Mesendoderm (in vitro differentiated cells): ENCODE measurements at places on chromosomes 5 and 9.

DNA sequence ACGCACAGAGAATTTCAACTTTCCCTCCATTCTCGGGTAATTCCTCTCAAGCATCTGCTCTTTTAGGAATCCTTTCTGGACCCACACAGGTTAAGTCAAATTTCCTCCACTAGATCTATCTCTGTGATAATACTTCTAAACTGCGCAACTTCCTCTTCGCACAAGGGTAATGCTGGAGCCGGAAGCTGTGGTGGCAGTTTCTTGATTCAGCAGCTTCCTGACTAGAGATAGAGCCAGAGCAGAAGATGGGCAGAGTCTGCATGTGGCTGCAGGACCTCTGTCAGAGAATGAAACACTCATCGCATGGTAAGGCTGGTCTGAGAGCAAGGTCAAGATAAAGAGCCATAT, 11.1 kb upstream of the CDC42SE2 start:
- H3K27ac ChIP-seq, result no peak overlapping the region
- no peaks in the 10 kb centered on the region for H3K27me3 ChIP-seq
- no peak overlapping the region for H3K4me3 ChIP-seq
- H3K4me1 ChIP-seq, result no peaks in the 10 kb centered on the region

GRCh38 chr9:127949827-127950512, 12.3 kb upstream of the DPM2 start:
- no peak for DNase-seq
- H3K4me3 ChIP-seq, result no peak overlapping the region
- H3K4me1 ChIP-seq, result no peaks in the 10 kb centered on the region
- no peaks in the 10 kb centered on the region for H3K27me3 ChIP-seq

DNA sequence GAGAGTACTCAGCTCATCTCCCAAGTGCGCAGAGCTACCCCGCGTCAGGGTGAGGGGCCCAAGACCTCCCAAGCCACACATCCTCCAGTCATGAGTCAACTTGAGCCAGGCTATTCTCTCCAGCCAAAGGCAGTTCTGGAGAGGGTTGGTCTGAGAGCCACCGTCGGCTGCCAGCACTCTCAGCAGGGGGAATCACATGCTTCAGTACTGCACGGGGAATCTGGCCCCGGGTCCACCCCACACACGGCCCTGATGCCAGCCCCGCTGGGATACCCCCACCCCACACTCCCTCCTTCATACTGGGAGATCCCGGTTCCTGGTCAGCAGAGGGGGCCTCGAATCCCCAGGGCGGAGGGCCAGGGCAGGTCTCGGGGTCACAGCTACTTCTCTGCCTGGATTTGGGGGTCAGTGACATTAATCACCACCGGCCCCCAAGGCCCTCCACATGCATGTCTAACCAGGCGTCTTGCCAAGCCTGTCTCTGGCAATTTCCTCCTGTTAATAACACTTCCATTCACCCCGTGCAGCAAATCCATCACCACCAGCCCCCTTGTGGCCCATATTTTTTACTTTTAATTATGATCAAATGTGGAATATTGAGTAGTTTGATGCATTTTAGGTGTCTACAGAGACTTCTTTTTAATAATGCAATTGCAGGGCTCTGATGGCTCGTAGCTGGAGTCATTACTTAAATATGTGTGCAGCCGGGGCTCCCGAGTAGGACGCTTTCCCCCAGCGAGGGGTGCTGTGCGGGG, 102.9 kb upstream of the PPP1R26 start:
- DNase-seq, result no peak
- H3K4me1 ChIP-seq, result no peaks in the 10 kb centered on the region
- no peaks in the 10 kb centered on the region for H3K36me3 ChIP-seq
- no peak overlapping the region for H3K4me3 ChIP-seq
- H3K27ac ChIP-seq, result no peak overlapping the region

DNA sequence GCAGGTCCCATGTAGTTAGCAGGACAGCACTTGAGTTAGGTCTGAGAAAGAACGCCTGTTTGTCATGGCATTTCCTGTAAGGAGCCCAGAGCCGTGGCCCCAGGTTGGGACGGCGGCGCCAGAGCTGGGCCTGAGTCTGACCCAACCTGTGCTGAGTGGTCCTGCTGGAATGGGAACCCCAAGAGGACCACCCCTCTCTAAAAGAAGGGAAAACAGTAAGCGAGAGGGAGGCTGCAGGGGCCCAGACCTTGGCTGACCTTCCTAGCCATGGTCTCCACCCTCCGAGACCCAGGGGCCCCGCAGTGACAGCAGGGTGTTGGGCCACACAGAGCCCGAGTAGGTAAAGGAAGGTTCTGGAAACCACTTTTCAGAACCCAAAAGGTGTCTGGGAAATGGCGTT, 1.8 kb upstream of the LRRC14B start:
- DNase-seq, result no peak
- H3K27me3 ChIP-seq, result no peaks in the 10 kb centered on the region
- no peaks in the 10 kb centered on the region for H3K36me3 ChIP-seq
- H3K4me1 ChIP-seq, result no peaks in the 10 kb centered on the region

- peak; percentile 90 for DNase-seq
- H3K27me3 ChIP-seq, result no peaks in the 10 kb centered on the region
- no peak overlapping the region for H3K4me3 ChIP-seq
- H3K4me1 ChIP-seq, result no peaks in the 10 kb centered on the region
Measured at GRCh38 chr9:127943731-127944144, 6.1 kb upstream of the DPM2 start.

DNA sequence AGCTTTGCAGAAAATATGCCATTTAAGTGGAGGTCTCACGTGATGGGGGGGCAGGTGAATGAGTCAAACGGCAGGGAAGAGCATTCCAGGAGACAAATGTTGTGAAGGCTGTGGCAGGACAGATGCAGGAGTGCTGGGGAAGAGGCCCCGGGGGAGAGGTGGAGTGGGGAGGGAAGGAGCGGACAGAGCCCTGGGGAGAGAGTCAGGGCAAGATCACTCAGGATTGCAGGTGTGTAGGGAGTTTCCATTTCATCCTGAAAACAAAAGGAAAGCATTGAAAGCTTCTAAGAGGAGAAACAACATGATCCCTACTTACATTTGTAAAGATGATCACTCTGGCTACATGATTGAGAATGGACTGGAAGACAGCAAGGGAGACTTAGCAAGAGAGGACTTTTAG, 323.3 kb downstream of the ASTN2 start:
- peaks cover 12% of the 10 kb centered on the region for H3K4me1 ChIP-seq
- no peak overlapping the region for H3K4me3 ChIP-seq
- no peak overlapping the region for H3K27ac ChIP-seq
- H3K27me3 ChIP-seq, result no peaks in the 10 kb centered on the region
- H3K36me3 ChIP-seq, result no peaks in the 10 kb centered on the region
- DNase-seq, result peak; percentile 51

DNA sequence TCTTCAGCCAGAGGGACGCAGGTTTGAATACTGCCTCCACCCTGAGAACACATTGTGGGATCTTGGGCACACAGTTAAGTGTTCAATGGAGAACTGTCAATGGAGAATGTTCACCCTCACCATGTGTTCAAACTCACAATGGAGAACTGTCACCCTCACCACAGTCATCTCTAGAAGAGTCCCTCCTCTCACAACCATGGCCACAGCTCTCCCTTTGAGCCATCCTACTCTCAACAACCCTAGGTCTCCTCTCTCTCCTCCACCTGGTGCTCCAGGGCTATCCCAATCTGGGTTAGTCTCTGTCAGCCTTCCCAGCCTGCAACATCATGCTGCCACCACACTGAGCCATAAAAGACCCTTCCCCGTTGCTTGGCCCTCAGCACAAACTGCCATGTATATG, 36.3 kb upstream of the HAND1 start:
- no peaks in the 10 kb centered on the region for H3K36me3 ChIP-seq
- H3K4me3 ChIP-seq, result no peak overlapping the region
- peaks cover 10% of the 10 kb centered on the region for H3K4me1 ChIP-seq
- H3K27me3 ChIP-seq, result no peaks in the 10 kb centered on the region
